ENCODE measurements at places on chromosomes 3 and 15.
A peak's percentile ranks its signal among the peaks of the same experiment; 100 is the strongest.

DNA sequence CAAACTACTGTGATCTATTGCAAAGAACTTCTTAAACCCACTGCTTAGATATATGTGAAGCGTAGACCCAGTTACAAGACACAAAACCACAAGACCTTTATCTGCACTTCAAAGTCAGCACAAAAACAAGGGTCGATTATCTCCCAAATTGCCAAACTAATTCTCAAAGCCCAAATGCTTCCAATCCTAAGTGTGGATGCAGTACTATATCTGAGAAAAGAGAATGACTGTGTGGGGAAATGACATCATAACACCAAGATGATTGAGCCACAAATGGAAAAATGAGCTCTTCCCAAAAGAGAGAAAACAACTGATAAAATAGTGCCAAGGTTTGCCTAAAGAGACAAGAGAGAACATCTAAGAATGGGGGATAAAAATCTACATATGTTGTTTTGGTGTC lies 86.2 kb downstream of the MEIS2 start:
- H3K36me3 ChIP-seq, result no peaks in the 10 kb centered on the region
- no peaks in the 10 kb centered on the region for H3K27me3 ChIP-seq
- no peak for DNase-seq
- no peak overlapping the region for H3K4me3 ChIP-seq
- peak overlapping the region; percentile 82 for H3K27ac ChIP-seq

DNA sequence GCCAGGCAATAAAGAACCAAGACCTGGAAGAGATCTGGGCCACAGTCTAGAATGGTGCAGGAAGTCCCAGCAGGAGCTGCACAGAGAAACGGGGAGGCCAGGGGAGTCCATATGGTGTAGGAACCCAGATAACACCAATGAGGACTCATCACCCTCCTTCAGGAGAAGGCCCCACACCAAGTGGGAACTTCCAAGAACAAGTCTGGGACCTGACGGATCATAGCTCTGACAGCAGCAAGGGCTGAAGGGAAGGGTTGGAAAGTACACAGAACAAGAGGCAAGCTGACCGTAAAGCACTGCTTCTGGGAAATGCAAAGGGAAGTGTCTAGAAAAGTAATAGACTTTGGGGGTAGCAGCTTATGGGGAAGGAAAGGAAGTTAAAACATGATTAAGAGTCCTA lies 34.5 kb downstream of the ANO10 start:
- peaks cover 27% of the 10 kb centered on the region for H3K4me1 ChIP-seq
- no peaks in the 10 kb centered on the region for H3K36me3 ChIP-seq
- H3K27ac ChIP-seq, result no peak overlapping the region
- no peak overlapping the region for H3K4me3 ChIP-seq

GRCh38 chr15:90055182-90055581 lies 47.1 kb downstream of the IDH2 start:
- H3K4me1 ChIP-seq, result peaks cover 5% of the 10 kb centered on the region
- H3K27me3 ChIP-seq, result no peaks in the 10 kb centered on the region
- H3K27ac ChIP-seq, result no peak overlapping the region
- DNase-seq, result no peak
- H3K4me3 ChIP-seq, result no peak overlapping the region

DNA sequence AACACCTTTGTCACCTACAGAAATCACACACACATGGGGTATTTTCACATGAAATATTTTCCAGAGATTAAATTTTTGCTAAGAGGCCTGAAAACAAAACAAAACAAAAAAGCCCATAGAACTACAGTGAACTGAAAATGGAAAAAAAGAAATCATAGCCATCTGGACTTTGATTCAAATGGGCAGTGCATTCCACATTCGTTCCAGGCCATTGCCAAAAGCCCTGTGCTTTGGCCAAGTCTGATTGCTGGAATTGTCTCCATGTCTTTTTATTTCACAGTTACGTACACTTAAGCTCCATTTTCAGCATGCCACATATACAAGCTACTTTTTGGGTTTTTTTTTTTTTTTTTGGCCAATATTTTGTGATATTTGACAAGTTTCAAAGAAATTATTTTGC lies 47.1 kb downstream of the TFG start:
- no peak overlapping the region for H3K27ac ChIP-seq
- H3K27me3 ChIP-seq, result no peaks in the 10 kb centered on the region
- no peak overlapping the region for H3K4me3 ChIP-seq
- no peaks in the 10 kb centered on the region for H3K36me3 ChIP-seq
- no peak for DNase-seq
- H3K4me1 ChIP-seq, result no peaks in the 10 kb centered on the region

- no peaks in the 10 kb centered on the region for H3K27me3 ChIP-seq
- peak overlapping the region; percentile 63 for H3K27ac ChIP-seq
- no peaks in the 10 kb centered on the region for H3K36me3 ChIP-seq
- peak overlapping the region; percentile 59 for H3K4me3 ChIP-seq
- DNase-seq, result no peak
Observed at GRCh38 chr3:143848704-143849103, 436 bp upstream of the SLC9A9 start.

GRCh38 chr15:31339558-31339895 lies 12.9 kb downstream of the KLF13 start:
- H3K27me3 ChIP-seq, result no peaks in the 10 kb centered on the region
- H3K27ac ChIP-seq, result peak overlapping the region; percentile 64
- H3K4me3 ChIP-seq, result no peak overlapping the region
- peaks cover 97% of the 10 kb centered on the region for H3K4me1 ChIP-seq

- H3K4me1 ChIP-seq, result no peaks in the 10 kb centered on the region
- H3K36me3 ChIP-seq, result no peaks in the 10 kb centered on the region
- DNase-seq, result no peak
- no peaks in the 10 kb centered on the region for H3K27me3 ChIP-seq
- H3K4me3 ChIP-seq, result no peak overlapping the region
Observed at GRCh38 chr3:108511490-108511889, 1.1 kb upstream of the MYH15 start.

DNA sequence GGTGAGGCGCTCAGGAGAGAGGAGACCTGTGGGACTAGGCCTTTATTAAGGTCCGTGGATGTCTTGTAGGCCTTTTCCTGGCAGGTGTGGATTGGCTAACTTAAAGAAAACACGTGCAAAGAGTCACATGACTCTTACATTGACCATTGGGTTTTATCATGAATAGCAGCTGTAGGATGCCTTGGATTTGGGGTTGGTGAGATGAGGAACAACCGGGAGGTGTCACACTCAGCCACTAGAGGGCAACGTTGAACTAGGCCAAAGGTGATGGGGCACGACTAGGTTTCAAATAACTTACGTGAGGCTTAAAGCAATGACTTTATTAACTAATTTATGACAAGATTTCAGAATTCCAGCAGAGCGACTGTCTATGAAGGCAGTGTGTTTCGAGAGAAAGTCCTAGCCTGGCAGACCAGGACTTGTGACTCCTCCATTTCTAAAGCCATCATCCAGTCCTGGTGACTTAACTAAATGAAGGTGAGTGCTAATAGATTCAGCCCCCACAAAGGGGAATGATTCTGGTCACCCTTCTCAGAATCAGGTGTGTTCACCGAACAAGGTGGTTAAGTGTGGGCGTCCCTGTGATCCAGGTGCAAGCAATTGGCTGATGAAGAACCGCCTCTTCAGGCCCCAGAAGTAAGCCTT lies 345.6 kb downstream of the MCTP2 start:
- no peak overlapping the region for H3K27ac ChIP-seq
- H3K36me3 ChIP-seq, result no peaks in the 10 kb centered on the region
- no peaks in the 10 kb centered on the region for H3K4me1 ChIP-seq
- no peaks in the 10 kb centered on the region for H3K27me3 ChIP-seq
- DNase-seq, result no peak

- no peaks in the 10 kb centered on the region for H3K36me3 ChIP-seq
- no peak overlapping the region for H3K4me3 ChIP-seq
- H3K27ac ChIP-seq, result no peak overlapping the region
Observed at GRCh38 chr3:1191026-1191425, 98.2 kb downstream of the CNTN6 start.

GRCh38 chr3:28637742-28638141 lies 289.1 kb upstream of the AZI2 start:
- DNase-seq, result no peak
- H3K27ac ChIP-seq, result no peak overlapping the region
- no peaks in the 10 kb centered on the region for H3K36me3 ChIP-seq
- H3K4me1 ChIP-seq, result no peaks in the 10 kb centered on the region
- H3K27me3 ChIP-seq, result no peaks in the 10 kb centered on the region

GRCh38 chr3:88469216-88469615 lies 319.5 kb downstream of the C3orf38 start:
- no peak for DNase-seq
- no peak overlapping the region for H3K27ac ChIP-seq
- H3K4me1 ChIP-seq, result no peaks in the 10 kb centered on the region

GRCh38 chr3:196624067-196624790 lies 15.3 kb upstream of the NRROS start:
- no peaks in the 10 kb centered on the region for H3K27me3 ChIP-seq
- peaks cover 11% of the 10 kb centered on the region for H3K4me1 ChIP-seq
- H3K4me3 ChIP-seq, result no peak overlapping the region
- no peak for DNase-seq
- H3K27ac ChIP-seq, result peak overlapping the region; percentile 73

DNA sequence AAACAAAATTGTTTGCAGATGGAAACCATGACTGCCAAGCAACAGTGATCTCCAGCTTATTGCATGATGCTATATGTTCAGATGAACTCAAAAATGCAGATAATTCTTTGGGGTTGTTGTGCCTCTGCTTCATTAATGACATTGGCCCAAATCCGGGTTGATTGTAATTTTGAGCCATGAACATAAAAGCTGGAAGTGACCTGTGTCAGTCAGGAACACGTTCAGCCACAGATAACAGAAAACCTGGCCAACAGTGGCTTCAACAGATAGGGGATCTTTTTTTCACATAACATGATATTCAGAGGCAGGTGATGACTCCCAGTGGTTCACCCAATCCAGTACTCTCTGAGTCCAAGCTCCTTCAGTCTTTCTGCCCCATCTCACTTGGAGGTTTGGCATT lies 76.9 kb upstream of the EIF1B start:
- H3K27ac ChIP-seq, result no peak overlapping the region
- no peaks in the 10 kb centered on the region for H3K27me3 ChIP-seq
- H3K4me1 ChIP-seq, result no peaks in the 10 kb centered on the region
- DNase-seq, result no peak
